Stimulated activated CD8-positive, alpha-beta memory T cell treated with anti-CD3 and anti-CD28 coated beads, Interleukin-7, amount 100 ng/mL, for 1 hour (primary cell): ENCODE measurements at places on chromosomes 5 and 9.
A peak's percentile ranks its signal among the peaks of the same experiment; 100 is the strongest.

DNA sequence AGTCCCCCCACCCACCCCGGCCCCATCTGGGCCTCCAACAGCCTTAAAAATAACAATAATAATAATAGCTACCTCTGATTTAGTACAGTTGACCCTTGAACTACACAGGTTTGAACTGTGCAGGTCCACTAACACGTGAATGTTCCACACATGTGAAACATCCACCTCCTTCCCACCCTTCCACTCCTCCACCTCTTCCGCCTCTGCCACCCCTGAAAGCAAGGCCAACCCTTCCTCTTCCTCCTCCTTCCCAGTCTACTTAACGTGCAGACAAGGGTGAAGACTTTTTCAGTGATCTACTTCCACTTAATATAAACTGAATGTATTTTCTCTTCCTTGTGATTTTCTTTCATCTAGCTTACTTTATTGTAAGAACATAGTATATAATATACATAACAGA, 10.8 kb downstream of the PDGFRB start:
- DNase-seq = no peak

DNA sequence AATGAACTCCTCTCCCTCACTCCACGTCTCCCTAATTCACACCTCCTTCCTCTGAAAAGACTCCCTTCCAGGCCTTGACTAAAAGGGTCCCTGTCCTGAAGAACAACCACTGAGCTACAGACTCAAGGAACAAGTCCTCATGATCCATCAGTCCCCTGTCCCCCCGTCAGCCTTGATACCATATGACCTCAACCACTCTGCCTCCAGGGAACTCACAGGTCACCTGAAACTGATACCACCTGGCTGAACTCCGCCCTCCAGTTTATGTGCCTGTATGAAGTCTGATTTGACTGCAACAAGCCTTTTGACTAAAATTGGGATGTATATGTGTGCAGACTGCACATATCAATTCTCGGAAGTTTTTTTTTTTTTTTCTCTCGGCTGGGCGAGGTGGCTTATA, 88.7 kb downstream of the UGCG start:
- no peak for DNase-seq

DNA sequence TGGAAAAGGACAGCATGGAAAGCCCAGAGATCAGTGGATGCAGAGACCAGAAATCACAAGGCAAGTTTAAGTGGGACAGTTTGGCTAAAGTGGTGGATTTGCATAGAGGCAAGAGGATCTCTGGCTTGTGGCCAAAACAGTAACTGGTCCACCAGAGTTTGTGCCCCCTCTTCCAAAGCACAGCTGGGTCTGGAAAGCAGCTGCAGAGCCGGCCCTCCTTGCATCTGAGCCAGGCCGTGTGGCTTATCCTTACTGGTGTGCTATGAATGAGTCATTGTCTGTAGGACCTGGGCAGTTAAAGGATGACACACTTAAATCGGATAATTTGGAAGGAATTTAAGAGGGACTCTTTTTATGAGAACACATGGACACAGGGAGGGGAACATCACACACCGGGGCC, 146.6 kb downstream of the PIP5K1B start:
- DNase-seq = no peak

DNA sequence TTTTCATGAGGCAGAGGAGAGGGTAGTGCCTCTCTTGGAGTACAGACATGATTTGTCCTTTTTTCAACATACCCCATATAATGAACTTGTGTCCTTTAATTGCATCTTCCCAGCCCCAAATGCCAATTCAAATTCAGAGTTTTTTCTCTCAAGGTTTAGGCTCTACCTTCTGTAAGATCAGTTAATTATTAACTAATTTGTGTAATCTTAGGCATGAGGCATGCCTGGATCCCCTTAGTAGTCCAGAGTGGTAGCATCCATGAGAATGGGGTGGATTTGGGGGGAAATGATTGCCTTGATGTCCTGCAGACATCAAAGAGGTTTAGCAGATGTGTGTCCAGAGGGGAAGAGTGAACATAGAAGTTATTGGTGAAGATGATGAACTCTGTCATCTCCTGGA, 533.3 kb downstream of the LRRC70 start:
- no peak for DNase-seq

DNA sequence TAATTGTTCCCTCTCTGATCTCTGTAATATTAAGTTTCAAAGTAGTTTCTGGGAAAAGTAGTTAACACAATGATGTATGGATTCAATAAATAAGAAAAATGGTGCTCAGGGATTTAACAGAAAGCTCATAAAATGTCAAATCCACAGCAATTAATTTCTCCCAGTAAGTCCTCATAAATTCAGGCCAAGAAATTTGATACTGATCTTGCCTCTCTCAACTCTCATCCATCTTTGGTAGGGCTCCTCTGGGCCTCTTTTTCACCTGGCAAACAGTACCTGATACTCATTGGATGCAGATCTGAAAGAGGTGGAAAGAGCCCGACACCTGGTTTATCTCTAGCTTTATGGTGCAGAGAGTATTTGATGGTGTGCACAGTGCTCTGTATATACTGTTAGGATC, 106.1 kb downstream of the STK32A start:
- no peak for DNase-seq

DNA sequence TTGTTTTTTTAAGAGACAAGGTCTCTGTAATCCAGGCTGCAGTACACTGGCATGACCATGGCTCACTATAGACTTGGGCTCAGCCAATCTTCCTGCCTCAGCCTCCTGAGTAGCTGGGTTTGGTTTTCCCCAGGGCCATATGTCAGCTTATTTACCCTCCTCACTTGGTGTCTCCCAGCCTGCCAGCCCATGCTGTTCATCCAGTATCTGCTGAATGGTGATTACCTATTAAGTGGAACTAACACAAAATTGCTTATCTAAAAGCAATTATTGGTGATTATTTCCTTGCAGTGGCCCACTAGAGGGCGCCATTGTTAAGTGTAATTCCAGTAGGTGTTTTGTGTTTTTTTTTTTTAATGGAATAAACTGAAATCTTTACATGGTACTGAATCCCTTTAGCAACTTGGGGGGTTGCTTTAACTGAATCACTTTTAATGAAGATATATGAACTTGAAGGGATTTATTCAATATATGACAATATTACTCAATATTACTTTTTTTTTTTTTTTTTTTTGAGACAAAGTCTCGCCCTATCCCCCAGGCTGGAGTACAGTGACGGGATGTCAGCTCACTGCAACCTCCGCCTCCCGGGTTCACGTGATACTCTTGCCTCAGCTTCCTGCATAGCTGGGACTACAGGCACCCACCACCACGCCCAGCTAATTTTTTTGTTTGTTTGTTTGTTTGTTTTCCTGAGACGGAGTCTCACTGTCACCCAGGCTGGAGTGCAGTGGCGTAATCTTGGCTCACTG, 13.8 kb downstream of the EXOSC2 start:
- peak; percentile 44 for DNase-seq

GRCh38 chr9:33728613-33729012, 66.7 kb upstream of the PRSS3 start:
- no peak for DNase-seq

DNA sequence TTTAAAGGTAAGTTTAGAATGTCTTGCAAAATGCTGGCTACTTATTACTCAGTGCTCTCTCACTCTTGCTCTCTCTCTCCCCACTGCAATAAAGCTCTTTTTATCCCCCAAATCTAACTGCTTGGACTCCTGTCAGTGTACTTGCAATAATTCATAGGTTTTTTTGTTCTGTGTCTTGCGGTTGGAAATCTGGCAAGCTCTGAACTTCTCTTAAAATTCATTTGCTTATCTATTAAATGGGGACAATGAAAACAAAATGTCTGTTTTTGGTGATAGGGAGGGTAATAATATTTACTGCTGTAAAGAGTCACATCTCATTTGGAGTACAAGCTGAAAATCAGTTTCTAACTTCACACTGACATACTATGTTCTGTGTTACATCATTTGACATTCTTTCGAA, 18.7 kb upstream of the OR13D1 start:
- no peak for DNase-seq

GRCh38 chr5:59685793-59686192, 207.7 kb downstream of the PDE4D start:
- DNase-seq = no peak

GRCh38 chr5:65204966-65205365, 276.8 kb downstream of the ADAMTS6 start:
- no peak for DNase-seq

DNA sequence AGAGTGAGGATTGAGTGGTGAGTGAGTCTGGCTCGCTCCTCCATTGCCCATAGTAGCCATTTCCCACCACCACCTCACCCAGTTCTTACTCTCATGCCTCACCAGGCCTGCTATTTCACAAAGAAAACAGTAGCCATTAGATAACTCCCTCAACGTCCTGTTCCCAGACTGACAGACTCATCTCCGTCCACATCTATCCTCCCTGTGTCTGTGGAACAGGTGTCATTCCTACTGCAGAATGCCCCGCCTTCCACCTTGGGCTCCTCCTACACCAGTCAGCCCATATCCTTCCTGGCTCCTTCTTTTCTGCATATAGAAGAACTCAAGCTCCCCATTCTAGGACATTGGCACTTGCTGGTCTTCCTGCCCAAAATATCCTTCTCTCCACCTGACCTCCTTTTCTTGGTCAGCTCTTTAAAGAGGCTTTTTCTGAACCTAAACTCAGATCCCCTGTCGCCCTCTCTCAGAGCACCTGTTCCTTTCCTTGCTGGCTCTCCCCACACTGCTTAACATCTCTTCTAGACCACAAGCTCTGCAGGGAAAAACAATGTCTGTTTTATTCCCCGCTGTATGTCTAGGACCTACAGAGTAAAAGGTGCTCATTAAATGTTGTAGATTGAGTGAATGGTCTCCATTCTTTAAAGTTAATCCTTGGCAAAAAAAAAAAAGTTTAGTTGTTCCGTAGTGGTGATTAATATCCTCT, 3.2 kb downstream of the TNFAIP8 start:
- DNase-seq = no peak

GRCh38 chr5:142869886-142870285, 99.7 kb downstream of the ARHGAP26 start:
- DNase-seq = no peak

DNA sequence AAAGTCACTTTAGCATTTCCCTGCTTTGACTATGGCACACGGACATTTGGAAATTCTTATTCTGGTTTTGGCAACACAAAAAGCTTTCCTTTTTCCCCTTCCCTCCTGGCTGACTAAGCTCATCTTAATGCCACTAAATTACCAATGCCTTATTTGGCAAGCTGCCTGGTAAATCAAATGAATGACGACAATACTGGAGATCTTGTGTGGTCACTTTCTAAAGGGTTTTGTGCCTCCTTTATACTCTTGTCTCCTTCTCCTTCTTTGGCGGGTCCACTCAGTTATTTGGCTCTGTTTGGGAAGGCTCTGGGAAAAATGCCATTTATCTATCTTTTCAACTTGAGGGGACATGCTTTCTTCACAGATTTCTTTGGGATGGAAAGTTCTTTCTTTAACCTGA, 34.9 kb downstream of the SH3GL2 start:
- DNase-seq = no peak

- DNase-seq = no peak
Observed at GRCh38 chr5:1001406-1002270, 7.0 kb upstream of the NKD2 start.

GRCh38 chr5:38831909-38832308, 13.9 kb upstream of the OSMR start:
- DNase-seq = no peak

- DNase-seq = no peak
Observed at GRCh38 chr5:78543292-78543691, 105.3 kb downstream of the LHFPL2 start.

DNA sequence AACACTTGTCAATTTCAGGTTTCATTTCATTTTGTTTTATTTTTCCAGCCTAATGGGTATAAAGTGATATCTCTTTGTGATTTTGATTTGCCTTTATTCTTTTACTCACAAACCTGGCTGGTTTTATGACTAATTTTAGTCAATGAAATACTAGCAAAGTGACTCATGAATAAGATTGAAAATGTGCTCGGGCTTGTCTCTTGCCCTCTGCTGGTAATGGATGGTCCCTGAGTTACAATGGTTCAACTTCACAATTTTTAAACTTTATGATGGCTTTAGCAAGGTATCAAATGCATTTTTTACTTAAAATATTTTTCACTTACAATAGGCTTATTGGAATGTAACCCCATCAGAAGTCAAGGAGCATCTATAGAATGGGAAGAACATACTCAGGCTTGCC, 431.4 kb upstream of the CCNG1 start:
- no peak for DNase-seq

GRCh38 chr9:86405926-86406325, 51.7 kb upstream of the TUT7 start:
- no peak for DNase-seq

DNA sequence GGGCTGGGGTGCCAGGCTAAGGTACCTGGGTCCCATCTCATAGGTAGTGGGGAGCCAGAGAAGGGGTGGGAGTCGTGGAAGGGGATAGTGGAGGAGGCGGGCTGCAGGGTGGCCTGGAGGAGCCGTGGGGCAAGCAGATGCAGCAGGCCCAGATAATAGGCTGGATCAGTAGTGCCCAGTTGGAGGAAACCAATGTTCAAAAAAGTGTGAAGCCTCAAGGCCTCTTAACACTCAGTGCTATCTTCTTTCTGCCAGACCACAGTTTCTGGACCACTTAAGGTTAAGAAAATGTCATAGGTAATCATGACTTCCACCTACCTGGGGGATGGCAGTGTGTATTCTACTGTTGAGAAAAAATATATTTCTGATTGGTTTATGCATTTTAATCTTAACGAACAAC, 63.3 kb upstream of the TGFBR1 start:
- DNase-seq = no peak

DNA sequence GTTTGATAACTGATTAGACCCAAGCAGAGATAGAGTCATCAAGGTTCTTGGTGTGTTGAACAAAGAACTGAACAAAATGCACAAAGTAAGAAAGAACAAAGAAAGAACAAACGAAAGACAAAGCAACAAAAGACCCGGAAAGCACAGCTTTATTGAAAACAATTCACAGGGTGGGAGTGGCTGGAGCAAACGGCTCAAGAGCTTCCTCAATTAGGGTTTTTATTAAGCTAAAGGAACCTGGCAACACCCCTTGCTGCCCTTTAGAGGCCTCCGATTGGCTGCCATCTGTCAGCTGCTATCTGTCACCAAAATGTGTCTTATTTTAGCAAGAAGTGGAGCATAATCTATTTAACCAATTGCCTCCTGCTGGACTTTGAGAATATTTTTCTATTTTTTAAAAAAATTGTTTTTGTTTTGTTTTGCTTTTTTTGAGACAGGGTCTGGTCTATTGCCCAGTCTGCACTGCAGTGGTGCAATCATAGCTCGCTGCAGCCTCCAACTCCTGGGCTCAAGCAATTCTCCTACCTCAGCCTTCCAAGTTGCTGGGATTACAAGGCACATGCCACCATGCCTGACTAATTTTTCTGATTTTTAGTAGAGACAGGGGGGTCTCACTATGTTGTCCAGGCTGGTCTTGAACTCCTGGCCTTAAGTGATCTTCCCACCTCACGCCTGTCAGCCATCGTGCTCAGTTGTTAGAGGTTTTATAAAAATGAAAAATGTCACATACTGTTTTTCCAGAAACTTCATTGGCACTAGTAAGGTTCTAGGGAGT, 7.7 kb upstream of the ABO start:
- no peak for DNase-seq

GRCh38 chr5:142845954-142846398, 75.8 kb downstream of the ARHGAP26 start:
- no peak for DNase-seq

- no peak for DNase-seq
Observed at GRCh38 chr9:131418143-131419025, 24.5 kb downstream of the PRRC2B start.
